ENCODE measurements at places on chromosomes 3 and 15.

DNA sequence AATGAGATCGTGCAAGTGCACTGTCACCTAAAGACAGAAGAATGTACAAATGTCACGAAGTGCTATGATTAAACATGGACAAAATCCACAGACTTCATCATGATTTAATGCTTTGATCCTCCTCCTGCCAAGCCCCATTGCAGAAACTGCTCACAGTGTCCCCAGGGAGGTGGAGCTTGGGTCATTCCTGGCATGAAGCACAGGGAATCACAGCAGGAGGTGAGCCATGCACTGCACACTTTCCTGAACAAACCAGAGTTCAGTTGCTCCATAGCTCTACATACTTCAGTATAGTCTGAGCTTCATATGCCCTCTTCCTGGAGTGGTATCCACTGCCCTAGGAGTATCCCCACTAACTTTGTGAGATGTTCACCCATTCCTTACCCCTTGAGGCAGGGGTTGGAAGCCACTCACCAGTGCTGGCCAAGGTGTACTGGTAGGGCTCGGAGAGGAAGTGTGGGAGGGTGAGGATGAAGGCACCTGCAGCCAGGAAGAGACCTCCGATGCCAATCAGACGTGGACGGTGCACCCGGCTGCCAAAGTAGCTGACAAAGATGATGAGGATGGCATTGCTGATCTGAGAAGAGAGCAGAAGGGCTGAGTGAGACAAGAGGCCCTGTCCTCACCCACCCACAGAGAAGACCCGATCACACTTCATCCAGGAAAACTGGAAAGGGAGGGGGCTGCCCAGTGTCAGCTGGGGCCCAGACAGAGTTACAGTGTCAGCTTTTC is 56.3 kb downstream of the SLCO2A1 start:
- DNase-seq = no peak

DNA sequence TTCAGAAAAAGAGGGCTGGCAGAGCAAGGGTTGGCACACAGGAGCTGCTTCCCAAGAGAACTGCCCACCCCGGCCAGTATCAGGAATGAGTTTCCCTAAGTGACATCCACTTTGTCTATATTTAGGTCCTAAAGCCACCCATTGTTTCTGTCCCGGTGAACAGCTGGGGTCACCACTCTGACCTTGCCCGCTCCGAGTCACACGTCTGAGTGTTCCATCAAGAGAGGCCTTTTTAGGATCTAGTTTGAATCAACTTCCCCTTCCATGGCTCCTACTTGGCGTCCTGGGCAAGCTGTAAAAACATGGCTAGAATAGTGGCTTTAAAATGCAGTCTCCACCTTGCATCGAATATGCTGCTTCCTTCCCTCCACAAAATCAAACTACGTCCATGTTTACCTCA is 109.6 kb upstream of the ARHGEF3 start:
- DNase-seq = no peak

GRCh38 chr3:170513642-170514041 is 72.2 kb downstream of the SLC7A14 start:
- DNase-seq = no peak

GRCh38 chr15:72856549-72857040 is 73.0 kb upstream of the ADPGK start:
- DNase-seq = no peak

DNA sequence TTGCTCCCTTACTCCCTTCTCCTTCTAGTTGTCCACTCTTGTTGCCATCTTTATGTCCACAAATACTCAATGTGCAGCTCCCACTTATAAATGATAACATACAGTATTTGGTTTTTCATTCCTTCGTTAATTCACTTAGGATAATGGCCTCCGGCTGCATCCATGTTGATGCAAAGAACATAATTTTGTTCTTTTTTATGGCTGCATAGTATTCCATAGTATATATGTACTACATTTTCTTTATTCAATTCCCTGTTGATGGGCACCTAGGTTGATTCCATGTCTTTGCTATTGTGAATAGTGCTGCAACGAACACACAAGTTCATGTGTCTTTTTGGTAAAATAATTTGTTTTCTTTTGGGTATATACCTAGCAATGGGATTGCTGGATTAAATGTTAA is 21.3 kb upstream of the P3H2 start:
- no peak for DNase-seq

- no peak for DNase-seq
Observed at GRCh38 chr3:188266562-188267274, 112.8 kb downstream of the LPP start.

GRCh38 chr3:56787258-56787775 is 14.4 kb downstream of the ARHGEF3 start:
- peak; percentile 23 for DNase-seq

- DNase-seq = no peak
Observed at GRCh38 chr15:83200162-83200561, 7.5 kb downstream of the HDGFL3 start.

DNA sequence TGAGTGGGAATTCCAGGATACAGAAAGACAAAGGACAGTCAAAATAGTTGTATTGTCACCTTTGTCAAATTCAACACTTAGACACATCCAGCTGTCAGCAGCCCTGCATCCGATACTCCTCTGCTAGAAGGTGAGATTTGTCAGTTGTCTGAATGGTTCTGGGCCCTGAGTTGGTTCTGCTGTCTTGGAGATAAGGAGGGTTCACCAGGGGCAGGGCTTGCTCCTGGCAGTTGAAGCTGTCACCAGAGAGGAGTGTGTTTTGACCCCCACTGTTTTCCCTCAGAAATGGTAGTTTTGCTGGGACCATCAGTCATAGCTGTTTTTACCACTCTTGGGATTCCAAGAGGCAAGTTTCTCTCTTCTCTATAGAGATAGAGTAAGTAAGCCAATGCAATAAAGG is 3.2 kb upstream of the KY start:
- no peak for DNase-seq

- no peak for DNase-seq
Observed at GRCh38 chr15:34896183-34896582, 73.4 kb downstream of the AQR start.

GRCh38 chr15:93613386-93613785 is 524.4 kb upstream of the RGMA start:
- DNase-seq = no peak

DNA sequence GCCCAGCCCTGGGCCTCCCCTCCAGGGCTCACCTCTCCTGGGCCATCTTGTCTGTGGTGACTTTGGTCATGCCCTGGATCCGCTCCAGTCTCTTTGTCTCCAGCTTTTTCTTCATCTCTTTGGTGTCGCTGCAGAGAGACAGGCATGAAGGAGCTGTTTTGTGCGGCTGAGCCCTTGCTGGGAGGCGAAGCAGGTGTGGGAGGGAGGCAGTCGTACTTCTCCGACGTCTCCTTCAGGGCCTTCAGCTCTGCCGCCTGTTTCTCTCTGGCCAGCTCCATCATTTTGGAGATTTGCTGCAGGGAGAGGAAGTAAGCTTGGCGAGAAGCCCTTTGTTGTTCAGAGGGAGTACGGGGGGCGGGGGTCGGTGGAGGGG is 7.7 kb upstream of the ANKRD63 start:
- no peak for DNase-seq

DNA sequence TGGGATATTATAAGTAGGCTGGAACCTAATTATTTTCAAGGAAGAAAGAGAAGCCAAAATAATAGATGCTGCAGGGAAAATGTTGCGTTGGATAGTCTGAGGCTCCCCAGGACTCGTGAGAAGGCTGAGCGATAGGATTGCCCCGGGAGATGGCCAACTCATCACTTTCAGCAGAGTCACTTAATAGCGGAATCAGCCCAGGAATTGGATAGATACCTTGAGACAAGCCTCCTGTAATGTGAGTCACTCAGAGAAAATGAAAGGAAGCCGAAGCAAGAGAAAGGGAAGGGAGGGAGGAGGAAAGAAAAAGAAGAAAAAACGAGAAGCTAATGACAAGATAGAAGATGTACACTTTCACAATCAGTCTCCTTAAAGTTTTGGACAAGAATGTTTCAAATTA is 94.3 kb downstream of the SQOR start:
- DNase-seq = peak; percentile 86
